ENCODE measurements at places on chromosomes 2 and 18.

- DNase-seq = no peak
Observed at GRCh38 chr2:158912112-158912511, 56.3 kb upstream of the TANC1 start.

GRCh38 chr18:74249181-74249968 is 42.4 kb downstream of the CYB5A start:
- DNase-seq = no peak

GRCh38 chr18:74828200-74828599 is 230.5 kb downstream of the ZNF407 start:
- DNase-seq = no peak

DNA sequence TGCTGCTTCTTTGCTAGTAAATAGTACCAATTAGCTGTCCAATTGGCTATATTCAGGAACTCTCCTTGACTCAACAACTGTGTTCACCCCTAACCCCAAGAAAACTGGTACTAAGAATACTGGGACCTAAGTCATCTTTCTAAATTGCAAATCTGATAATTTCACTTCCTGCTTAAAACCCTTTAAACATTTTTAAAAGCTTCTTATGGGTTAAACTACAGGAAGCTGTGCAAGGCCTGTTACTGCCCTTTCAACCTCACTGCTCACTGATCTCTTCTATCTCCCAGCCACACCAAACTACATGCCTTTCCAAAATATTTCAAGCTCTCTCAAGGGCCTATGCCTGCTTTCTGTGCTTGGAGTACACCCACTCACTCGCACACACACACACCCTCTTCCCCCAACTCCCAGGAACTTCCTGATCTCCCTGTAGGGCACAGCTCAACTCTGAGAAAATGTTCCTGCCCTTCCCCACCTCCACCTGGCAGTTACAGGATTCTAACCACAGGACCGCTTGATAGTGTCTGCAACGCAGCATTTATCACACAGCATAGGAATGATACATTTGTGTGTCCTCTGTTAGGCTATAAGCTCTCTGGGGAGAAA is 6.7 kb downstream of the LMAN1 start:
- no peak for DNase-seq

GRCh38 chr2:101273056-101273455 is 20.4 kb downstream of the CNOT11 start:
- DNase-seq = peak; percentile 24

DNA sequence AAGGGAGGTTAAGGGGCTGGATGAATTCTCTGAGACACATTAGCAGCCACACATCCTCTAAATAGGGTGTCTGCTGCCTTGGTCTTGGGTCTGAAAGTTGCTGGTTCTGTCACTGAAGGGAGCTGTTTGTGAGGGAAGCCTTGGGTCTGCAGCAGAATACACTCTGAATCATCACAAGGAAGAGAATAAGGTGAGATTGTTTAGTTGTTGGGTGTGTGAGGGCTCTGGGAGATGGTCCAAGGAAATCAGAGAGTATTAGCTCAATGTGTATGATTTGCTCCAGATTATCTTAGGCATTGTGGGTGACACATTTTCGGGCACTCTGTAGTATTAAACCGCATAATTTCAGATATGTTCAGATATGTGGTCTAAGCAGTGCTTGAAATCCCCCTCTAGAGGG is 548.5 kb downstream of the SLC4A3 start:
- DNase-seq = no peak

- DNase-seq = peak; percentile 30
Observed at GRCh38 chr18:4987452-4988405, 209.3 kb downstream of the AKAIN1 start.
